Stimulated activated CD4-positive, alpha-beta T cell treated with anti-CD3 and anti-CD28 coated beads, Interleukin-12 subunit alpha, Interleukin-12 subunit beta, amount 100 ng/mL, for 24 hours (primary cell): ENCODE measurements at places on chromosomes 7 and 10.

GRCh38 chr10:91163269-91163868 lies 57.1 kb upstream of the PCGF5 start:
- DNase-seq: peak; percentile 34

- DNase-seq: peak; percentile 54
Measured at GRCh38 chr7:140230516-140230860, 53.7 kb upstream of the KDM7A start.

GRCh38 chr10:111835574-111835973 lies 348.0 kb downstream of the GPAM start:
- DNase-seq: no peak

DNA sequence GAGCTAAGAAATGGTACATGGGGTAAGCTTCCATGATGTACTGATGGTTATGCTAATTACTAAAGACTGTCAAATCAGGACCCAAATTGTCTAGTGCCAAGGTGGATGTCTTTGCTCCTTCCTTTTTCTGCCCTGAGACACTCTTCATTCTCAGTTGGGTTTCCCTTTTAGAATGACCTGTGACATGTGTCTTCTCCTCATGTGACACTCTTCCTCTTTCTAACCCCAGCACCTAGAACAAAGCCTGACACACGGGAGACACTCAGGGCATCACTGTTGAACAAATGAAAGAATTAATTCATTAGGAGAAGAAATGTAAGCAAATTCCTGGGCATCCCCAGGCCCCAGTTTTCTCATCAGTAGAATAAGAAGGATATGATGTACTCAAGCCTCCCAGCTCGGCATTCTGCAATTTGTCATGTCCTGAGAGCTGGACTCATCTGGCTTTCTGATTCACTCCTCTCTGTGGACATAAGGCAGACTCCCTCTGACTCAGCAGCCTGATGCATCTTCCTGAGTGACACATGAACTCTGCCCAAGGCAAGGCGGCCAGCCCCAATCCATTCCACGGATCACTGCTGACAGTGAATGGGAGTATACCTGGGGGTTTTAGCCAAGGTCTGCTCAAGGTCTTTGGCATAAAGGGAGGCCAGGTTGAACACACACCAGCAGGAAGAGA lies 473.8 kb downstream of the KCNMA1 start:
- DNase-seq: no peak

GRCh38 chr7:29424984-29425309 lies 138.7 kb upstream of the PRR15 start:
- no peak for DNase-seq

- DNase-seq: no peak
Measured at GRCh38 chr10:77111611-77112550, 525.7 kb downstream of the KCNMA1 start.

- DNase-seq: no peak
Measured at GRCh38 chr7:112439476-112439875, 10.8 kb upstream of the IFRD1 start.

DNA sequence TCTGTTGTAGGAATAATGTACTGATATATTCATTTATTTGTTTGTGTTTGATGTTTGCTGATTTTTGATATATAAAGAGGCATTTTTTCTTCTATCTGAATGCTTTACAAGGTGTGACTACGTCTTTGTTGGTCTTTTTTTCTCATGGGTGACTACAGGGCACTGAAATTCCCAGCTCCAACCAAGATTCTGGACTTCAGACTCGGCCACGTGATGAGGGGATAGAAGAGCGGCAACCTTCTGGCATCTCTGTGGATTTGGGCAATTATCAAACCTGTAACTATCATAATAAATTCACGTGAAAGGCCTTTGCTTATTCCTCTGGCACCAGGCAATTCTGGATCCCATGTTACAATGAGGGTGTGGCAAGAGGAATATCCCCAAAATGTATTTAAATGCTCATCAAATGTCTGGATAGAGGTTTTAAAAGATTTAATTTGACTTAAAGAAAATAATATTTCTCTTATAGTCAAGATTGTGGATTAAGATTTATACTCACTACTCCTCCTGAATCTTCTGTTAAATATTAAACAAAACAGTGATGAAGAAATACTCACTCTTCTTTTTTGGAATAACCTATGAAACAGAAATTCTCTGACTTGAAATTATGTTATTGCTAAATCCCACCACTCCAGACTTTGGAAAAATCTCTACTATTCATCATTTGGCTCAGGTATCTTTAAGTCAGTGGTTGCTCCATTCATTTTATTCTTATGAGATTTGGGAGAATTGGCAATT lies 276.3 kb downstream of the GPR37 start:
- DNase-seq: no peak

DNA sequence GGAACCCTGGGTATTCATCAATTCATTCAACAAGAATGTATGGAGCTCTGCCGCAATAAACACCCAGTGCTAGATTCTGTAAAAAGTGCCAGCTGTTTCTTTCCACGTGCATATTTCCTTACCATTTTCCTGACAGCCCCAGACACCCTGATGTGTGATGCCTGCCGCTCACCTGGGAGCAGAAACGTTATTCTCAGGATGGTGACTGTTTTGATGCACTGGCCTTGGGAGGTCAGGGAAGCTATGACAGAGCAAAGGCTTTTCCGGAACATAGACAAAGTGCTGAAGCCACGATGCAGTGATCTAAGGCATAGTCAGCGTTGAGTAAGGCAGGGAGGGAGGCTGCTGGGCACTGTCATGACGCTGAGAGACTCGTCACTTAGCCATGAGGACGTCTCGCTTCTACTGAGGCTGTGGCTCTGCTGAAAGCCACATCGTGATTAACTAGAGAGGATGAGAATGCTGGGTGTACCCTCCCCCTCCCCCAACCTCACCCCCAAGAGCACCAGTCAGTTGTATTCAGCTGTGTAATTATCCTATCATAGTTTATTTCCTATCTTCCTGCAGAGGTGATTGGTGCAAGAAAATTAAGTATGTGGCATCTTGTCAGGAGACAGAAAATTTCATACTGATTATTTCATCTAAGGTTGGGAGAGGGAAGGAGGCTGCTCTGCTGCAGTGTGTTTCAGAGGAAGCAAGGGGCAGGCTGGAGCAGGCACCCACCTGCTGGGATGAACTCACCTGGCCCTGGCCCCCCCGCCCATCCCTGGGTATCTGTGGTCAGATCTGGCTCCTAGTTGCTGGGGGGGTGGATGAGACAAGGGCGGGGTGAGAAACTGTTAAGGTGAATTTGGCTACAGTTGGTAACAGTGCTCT lies 48.8 kb upstream of the SMNDC1 start:
- DNase-seq: no peak

- DNase-seq: no peak
Measured at GRCh38 chr10:21388589-21388988, 136.9 kb downstream of the SKIDA1 start.

- no peak for DNase-seq
Measured at GRCh38 chr10:121935702-121936101, 7.9 kb upstream of the ATE1 start.

DNA sequence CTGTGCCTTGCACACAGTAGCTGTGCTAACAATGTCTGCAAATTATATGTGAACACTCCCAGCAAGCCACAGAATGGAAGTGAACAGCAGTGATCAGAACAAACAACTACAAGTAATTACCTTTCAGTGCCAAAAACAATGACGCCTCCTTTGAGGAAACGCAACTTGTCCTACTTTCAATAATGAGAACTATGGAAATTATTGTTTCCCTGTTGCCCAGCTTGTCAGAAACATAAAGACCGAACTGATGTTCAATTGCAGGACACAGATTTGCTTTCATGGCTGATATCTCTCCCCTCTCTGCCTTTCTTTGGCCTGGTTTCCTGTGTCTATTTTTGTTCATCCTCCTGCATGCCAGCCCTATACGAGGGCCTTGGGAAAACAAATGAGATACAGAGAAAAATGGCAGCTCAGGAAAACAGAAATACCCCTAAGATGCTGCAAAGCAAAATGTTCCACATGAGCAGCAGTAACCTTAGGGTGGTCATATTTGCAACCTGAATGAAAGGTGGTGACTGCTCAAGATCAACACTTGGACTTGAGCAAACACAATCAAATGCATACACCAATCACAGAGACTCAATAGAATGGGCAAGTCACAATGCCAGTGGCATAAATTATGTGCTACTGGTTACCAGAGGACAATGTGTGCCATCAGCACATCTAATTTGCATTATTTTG lies 26.8 kb downstream of the COBL start:
- no peak for DNase-seq

DNA sequence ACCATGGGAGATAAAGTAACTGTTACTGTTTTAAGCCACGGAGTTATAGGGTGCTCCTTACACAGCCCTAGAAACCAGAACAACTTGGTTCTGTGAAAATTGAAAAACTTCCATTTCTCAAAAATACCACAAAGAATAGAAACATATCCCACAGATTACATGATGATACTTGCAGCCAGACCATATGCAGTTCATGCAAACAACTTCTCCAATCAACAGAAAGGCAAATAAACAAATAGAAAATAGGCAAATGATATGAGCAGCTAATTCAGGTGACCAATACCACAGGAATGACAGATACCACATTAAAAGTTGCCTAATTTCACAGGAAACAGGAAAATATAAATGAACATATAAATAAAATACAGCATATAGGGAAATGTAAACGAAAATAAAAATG lies 297.5 kb downstream of the HTR7 start:
- DNase-seq: no peak

DNA sequence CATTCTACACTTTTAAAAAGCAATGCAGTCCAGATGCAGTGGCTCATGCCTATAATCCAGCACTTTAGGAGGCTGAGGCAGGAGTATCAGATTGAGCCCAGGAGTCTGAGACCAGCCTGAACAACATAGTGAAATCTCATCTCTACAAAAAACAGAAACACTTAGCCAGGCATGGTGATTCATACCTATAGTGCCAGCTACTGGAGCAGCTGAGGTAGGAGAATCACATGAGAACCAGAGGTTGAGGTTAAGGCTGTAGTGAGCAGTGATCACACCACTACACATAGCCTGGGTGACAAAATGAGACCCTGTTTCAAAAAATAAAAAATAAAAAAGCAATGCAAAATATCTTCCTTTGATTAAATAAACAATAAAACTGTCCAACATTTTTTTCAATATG lies 205.2 kb downstream of the GRM8 start:
- no peak for DNase-seq

- peak; percentile 7 for DNase-seq
Measured at GRCh38 chr7:139777133-139777891, 486 bp downstream of the HIPK2 start.

DNA sequence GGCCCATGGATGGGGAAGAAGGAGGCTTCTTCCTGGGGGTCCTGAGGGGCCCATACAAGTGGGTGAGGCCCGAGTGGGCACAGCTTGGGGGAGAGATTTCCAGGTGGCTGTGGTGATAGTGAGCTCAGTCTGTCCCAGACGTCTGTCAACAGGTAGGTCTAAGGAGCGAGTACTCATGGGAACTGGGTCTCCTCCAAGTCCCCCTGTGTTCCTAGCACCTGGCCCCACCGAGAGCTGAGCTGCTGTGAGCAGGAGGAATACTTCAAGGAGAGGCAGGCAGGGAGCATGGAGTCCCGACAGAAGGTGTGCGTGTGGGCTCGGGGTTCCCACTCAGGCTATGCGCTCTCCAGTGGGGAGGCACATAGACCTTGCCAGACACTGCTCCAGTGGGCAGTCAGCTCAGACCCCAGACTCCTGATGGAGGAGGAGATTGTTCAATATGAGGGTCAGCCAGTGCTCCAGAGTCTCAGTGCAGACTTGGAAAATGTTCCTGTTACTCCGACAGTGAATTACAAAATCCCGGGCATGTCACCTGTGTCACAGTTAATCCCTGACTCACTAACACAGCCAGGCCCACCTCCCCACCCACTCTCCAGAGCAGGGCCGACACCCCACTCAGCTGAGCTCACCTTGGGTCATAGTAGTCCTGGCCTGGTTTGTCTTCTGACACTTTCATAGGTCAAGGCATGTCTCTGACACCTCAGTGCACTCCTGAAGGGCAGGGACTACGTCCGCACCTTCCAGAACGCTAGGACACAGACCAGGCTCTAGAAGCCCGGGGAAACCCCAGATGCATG lies 28.2 kb upstream of the C10orf53 start:
- no peak for DNase-seq

GRCh38 chr7:22730066-22730710 lies 3.2 kb downstream of the IL6 start:
- DNase-seq: no peak

DNA sequence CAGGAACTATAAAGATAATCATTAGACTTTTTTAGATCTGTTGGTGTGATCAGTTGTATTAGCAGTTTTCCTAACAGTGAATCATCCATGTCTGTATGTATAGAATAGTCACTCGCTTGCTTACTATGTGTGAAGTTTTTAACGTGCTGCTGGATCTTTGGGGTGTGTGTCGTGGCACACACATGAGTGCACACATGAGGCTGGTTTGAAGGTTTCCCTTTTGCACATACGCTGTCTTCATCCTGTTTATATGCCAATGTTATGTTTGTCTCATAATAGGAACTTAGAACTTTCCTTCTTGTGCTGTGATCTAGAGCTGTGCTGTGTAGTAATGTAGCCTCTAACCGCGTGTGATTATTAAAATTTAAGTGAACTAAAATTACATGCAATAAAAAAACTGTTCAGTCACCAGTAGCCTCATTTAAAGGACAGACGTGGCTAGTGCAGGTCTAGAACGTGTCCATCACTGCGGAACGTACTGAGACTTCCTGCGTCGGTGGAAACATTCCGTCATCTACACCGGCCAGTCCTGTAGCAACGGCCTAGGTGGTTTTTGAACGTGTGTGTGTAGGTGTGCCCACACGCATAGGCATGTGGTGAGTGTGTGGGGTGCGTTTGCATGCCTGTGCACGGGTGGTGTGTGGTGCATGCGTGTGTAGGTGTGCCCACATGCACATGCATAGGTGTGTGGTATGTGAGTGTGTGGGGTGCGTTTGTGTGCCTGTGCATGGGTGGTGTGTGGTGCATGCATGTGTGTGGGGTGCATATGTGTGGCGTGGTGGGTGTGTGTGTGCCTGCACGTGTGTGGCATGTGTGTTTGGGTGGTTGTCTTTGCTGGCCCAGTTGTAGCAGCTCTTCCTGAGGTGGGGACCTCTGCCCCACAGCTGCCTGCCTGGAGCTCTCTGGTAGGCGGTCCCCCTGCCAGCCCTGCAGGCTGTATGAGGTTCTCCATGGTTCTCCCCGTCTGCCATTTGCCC lies 56.6 kb downstream of the INPP5A start:
- DNase-seq: no peak

DNA sequence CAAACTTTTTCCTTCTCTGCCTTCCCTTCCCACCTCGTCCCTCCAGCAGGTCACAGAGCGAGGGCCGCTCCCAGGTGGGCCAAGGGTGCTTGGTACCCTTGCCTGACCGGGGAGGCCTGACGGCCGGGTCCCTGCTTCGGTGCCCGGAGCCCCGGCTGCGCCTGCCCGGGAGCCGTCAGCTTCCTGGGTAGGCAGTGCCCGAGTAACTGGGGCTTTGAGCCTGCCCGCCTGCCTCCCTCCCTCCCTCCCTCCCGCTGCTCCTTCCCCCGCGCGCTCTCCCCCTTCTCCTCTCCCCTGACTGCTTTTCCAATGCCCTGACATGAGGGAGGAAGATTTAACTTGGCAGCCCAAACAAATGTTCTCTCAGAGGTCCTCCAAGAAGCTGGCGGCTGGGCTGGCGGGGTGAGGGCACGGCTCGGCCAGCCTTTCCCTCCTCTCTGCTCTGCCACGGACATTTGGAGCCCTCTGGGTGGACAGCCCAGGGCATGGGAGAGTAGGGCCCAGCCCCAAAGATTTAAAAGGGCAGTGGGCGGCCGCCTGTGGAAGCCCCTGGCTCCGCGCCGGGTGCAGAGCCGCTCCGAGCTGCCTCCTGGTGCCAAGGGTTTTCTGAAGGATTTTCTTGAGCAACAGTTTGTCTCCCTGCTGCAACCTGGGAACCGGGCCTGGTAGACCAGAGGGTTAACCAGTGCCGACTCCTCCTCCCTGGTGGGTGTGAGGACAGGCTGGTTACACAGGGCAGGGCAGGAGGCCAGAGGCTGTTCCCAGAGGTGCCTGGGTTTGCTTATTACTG lies 2.0 kb downstream of the ZMIZ1 start:
- no peak for DNase-seq
